ENCODE measurements at places on chromosomes 16 and 17.
A peak's percentile ranks its signal among the peaks of the same experiment; 100 is the strongest.

- DNase-seq: no peak
Measured at GRCh38 chr17:81252326-81252986, 13.3 kb downstream of the NDUFAF8 start.

DNA sequence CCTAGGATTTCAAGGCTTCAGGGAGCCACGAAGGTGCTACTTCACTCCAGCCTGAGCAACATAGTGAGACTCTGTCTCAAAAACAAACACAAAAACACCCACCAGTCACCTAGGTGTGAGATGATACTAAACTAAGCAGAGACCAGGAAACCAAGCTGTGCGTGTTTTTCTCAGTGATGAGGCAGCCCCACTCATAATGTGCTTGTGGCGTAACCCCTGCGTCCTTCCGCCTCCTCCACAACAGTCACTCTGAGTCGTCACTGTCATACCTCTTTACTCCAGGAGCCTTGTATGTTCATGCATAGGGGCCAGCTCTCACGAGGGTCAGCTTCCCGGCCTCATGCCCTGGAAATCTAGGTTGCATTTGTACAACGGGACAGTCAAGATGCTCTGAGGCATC, 31.1 kb upstream of the SLC47A1 start:
- no peak for DNase-seq

DNA sequence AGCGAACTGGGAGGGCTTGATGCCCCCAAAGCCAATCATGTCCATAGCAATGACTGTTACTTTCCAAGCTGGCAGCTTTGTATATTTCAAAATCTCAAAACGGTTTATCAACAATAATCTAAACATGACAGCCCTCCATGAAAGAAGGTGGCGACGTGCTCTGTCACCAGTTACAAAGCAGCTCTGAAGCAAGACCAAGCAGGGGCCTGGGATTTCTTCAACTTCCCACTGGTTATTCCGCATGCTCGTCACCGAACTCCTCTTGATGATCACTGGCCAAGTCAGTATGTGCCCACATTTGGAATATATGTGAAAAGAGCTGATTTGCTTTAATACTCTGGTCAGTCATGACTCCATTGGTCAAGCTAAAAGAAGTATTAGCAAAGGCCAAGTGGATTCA, 175.6 kb downstream of the VPS53 start:
- DNase-seq: no peak

GRCh38 chr16:55687802-55688201, 32.0 kb downstream of the SLC6A2 start:
- no peak for DNase-seq

GRCh38 chr17:67227488-67227887, 17.5 kb downstream of the HELZ start:
- peak; percentile 30 for DNase-seq

GRCh38 chr16:12459391-12460063, 344.2 kb downstream of the CPPED1 start:
- DNase-seq: no peak

GRCh38 chr16:52237823-52238222, 309.1 kb downstream of the TOX3 start:
- DNase-seq: no peak

- no peak for DNase-seq
Measured at GRCh38 chr17:75811174-75811573, 26.6 kb downstream of the UNK start.

- DNase-seq: no peak
Measured at GRCh38 chr16:27281243-27281642, 12.7 kb upstream of the NSMCE1 start.

DNA sequence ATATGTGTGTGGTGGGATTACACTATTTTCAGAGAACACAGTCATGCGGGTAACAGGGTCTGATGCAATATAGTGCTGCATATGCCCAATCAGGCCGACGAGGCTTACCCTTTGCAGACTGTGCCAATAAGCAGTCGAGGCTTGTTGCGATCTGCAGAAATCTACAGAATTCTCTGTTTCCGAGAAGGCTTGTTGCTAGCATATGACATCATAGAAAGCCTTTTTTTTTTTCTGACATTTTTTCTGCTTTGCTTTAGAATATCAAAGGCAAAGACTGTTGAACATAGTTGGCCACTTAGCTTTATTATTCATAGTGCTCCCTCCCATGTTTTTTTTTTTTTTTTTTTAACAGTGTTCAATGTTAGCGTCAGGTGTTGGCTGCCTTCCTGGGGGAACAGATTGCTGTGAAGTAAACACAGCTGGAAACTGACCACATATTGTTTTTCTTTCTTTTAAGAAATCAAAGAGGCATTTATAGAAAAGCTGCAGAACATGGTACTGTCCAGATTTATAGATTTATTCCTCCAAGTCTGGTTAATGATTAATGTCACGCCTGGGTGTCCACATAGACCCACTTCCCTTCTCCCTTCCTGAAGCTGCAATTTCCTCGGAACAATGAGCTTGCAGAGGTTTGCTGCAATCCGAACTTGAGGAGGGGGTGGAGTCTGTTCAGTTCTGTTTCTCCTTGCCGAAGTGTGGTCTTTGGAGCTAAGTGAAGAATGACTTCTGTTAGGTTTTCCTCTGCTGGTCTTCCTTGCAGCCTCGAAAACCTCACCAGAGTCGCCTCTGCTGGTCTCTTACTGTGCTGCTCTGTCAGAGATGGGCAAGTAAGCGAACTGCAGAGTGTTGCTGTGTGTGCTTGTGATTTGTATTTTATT, 87.3 kb downstream of the MAP2K6 start:
- peak; percentile 82 for DNase-seq

DNA sequence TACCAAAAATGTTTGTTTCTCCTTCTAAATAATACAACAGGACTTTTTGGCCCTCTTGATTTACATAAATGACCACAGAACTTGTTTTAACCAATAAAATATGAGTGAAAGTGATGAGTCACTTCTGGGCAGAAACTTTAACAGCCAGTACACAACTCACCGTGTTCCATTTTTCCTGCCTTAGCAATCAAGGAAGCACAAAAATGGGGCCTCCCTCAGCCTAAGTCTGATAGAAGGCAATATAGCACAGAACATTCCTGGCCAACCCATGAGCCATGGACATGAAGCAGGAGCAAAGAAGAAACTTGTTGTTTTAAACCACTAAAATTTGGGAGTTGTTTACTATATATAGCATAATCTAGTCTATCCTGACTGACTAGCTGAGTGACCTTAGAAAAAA, 61.1 kb upstream of the MTMR4 start:
- DNase-seq: peak; percentile 49

GRCh38 chr16:86575754-86576557, 2.4 kb upstream of the FOXL1 start:
- DNase-seq: peak; percentile 98

DNA sequence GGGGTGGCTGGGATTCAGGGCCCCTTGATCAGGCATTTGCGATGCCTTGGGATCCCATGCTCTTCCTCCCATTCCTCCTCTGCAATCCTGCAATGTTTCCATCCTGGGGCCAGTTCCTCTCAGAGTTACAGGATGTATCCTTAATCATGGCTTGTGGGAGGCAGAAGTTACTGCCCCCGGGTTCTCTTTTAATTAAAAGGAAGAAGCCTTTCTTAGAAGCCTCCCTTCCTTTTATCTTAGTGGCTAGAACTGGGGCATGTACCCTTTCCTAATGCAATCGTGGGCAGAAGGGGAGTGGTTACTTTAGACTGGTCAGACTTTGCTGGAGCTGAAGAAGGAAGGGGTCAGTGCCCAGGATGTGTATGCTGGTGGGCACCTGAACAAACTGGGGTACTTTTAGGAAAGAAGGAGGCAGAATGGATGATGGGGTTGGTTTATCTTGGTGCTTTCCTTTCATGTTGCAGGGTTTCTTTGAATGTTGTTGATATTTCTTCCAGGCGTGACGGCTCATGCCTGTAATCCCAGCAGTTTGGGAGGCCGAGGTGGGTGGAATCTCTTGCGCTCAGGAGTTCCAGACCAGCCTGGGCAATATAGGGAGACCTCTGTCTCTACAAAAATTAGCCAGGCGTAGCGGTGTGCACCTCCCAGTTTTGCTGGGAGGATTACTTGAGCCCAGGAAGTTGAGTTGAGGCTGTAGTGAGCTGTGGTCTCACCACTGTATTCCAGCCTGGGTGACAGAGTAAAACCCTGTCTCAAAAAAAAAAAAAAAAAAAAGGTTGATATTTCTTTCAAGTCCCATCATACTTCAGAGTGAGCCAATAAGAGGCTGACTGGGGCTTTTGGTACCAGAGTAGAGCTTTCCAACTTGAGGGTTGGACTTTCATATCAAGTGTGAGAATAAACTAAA, 13.2 kb upstream of the SPN start:
- DNase-seq: no peak

GRCh38 chr17:64787255-64787920, 125.3 kb upstream of the SMURF2 start:
- no peak for DNase-seq

- DNase-seq: no peak
Measured at GRCh38 chr16:68470461-68471150, 22.3 kb upstream of the SMPD3 start.

DNA sequence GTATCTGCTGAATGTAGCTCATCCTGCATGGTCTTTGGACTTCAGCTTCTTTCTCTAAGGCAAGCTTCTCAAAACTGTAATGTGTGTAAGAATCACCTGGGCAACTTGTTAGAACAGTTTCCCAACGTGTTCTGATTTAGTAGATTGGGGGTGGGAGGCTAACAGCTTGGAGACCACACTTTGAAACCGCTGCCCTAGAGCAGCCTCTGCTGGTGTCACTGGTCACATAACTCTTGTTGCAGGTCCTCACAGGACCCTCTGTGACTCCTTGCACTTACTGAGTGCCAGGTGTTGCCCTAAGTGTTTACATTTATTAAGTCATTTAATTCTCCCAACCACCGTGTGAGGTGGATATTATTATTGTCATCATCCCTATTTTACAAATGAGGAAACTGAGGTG, 9.9 kb downstream of the SLC35G3 start:
- no peak for DNase-seq

DNA sequence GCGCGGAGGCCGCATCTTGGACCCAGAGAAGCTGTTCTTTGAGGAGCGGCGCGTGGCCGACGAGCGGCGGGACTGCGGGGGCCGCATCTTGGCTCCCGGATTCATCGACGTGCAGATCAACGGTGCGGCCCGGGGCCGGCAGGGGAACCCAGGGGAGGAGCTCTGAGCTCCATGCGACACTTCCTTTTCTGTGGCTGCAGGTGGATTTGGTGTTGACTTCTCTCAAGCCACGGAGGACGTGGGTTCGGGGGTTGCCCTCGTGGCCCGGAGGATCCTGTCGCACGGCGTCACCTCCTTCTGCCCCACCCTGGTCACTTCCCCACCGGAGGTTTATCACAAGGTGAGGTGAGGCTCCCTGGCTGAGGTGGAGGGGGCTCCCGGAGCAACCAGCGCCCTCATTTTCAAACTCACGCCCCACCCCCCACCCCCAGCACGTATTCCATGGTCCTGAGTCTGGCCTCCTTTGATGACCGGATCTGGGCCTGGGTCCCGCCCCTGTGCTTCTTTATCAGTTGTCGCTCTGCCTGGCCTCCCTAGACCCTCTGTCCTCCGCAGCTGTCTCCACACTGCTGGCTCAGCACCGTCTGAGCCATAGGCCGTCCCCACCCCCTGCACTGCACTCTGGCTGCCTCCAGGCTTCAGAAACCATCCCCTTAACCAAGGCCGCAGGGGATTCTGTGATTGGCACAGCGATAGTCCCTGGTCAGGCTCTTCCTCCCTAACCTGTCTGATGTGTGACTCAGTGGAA, 787 bp downstream of the AMDHD2 start:
- DNase-seq: no peak

Measured in fibroblast of skin of scalp (primary cell).